T-helper 2 cell (primary cell): ENCODE measurements at places on chromosomes 7 and 10.

DNA sequence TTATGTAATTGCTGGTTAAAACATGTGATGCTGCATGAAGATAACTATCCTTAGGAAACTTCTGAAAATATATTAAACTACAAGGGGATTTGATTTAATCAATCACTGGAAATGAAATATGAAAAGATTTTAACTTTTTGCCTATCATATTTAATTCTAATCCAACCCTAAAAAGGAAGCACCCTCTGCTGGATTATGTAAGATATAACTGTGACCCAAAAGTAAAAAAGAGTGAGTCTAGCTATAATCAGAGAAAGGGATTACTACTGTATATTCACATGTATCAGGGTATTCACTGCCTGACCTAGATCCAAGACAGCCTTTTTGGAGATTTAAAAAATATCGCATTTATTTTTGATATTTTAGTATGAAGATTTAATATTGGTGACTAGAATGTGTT is 295.5 kb downstream of the MDFIC start:
- no peak for DNase-seq

GRCh38 chr10:79442171-79443040 is 3.0 kb downstream of the ZCCHC24 start:
- no peak for DNase-seq

GRCh38 chr10:46220872-46221538 is 65.8 kb upstream of the ANTXRL start:
- no peak for DNase-seq

DNA sequence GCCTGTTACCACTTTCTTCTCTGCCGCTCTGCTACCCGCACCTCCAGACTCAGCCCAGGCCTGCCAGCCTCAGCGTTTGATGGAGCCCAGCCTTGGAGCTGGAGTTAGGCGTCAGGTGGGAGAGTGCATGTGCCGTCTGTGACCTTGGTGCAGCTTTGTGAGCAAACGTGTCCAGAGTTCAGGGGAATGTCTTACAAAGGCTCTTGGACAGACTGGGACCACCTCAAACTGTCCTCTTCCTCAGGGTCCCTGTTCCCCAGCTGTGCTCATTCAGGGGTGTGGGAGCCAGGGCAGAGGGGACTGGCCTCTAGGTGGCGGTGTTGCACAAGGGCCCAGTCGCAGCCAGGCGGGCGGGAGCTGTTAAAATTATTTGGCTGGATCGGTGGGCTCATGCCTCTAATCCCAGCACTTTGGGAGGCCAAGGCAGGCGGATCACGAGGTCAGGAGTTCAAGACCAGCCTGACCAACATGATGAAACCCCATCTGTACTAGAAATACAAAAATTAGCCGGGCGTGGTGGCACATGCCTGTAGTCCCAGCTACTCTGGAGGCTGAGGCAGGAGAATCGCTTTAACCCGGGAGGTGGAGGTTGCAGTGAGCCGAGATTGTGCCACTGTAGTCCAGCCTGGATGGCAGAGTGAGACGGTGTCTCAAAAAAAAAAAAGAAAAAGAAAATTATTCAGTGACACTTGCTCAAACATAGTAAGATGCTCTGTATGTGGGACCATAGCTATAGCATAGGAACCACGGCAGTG is 89.2 kb downstream of the ADCY1 start:
- peak; percentile 10 for DNase-seq

GRCh38 chr7:106112972-106113421 is 885 bp upstream of the SYPL1 start:
- DNase-seq, result no peak

DNA sequence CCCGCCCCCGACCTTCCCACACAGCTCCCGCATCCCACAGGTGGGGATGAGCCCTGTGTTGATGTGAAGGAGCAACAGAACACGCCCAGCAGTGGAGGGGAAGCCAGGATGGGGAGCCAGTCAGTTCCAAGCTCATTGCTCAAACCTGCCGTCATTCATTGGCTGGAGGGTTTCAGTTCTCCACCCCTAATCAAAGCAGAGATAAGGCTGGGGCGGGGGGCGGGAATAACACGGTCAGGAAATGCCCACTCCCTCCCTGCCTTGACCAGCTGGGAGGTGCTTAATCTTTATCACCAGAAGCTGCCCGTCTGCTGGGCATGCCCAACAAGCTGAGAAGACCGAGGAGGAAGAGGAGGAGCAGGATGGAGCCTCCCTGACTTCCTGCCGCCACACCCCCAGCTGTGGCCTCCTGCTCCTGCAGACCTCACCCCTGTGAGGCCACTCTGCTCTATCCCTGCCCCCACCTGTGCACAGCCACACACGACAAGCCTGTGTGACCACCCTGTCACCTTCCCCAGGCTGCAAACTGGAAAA is 265.1 kb downstream of the ZEB1 start:
- no peak for DNase-seq

DNA sequence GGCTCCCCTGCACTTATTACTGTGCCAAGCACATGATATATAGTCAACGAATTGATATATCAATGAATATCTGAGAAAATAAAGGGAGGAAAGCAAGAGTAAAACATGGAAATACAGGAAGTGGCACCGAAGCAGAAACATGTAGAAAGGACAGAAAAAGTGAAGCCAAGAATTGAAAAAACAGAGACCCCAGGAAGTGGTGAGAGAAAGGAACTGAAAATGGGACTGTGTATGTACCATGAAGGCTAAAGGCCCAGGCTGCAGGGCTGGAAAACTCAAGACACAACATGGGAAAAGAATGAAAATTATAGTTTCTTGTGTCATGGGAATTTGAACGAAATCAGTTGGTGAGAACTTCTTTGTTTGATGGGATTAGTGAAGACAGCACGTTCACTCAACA is 60.6 kb downstream of the MAP3K8 start:
- no peak for DNase-seq

- no peak for DNase-seq
Observed at GRCh38 chr7:156155988-156156733, 343.9 kb upstream of the SHH start.

GRCh38 chr7:31098642-31099360 is 46.7 kb downstream of the ADCYAP1R1 start:
- DNase-seq, result no peak

DNA sequence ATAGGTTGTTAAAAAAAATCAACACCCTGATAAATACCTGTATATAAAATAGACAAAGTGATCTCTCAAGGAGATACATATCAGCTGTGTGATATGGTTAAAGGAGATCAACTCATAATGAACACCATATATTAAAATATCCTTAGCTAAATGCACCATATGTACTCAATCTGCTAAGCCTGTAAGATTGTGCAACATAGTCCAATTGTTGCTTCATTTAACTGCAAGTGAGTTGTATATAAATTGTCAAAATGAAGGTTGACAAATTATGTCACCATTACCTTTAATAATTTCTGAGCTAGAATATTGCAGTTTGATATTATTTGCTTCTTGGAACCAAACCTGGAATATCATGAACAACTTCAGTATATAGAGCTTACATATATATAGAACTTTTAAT is 283.7 kb downstream of the MALRD1 start:
- DNase-seq, result no peak

DNA sequence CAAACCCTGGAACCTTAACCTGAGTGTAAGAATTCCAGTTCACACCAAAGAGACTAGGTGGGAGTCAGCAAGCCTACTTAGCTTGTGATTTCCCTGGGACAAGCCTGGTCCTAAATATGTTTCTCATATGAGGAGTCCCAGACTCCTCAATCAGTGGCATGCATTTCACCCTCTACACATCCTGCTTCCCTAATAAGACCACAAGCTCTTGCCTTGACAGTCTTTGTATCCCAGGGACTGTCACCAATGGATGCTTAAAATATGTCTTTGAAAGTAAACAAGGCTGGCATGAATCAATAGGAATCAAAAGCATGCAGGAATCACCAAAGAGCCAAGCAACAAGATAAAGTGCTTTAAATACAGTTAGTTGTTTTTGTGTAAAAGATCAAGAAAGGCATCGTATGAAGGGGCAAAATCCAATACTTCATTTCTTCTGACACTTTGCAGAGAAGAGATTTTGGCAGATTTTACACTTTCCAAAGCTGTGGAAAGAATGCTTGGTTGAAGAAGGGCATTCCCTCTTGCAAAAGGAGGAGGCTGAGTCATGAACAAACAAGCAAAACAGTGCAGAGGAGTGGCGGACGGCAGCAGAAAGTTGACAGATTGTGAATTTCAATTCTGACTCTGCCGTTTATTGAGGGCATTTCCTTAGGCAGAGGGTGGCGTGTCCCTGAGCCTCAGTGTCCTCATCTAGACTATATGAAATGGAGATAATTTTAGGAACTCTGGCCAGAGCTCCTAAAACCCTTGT is 8.5 kb upstream of the NFE2L3 start:
- DNase-seq, result no peak

- DNase-seq, result no peak
Observed at GRCh38 chr10:6600224-6600987, 20.3 kb upstream of the PRKCQ start.

DNA sequence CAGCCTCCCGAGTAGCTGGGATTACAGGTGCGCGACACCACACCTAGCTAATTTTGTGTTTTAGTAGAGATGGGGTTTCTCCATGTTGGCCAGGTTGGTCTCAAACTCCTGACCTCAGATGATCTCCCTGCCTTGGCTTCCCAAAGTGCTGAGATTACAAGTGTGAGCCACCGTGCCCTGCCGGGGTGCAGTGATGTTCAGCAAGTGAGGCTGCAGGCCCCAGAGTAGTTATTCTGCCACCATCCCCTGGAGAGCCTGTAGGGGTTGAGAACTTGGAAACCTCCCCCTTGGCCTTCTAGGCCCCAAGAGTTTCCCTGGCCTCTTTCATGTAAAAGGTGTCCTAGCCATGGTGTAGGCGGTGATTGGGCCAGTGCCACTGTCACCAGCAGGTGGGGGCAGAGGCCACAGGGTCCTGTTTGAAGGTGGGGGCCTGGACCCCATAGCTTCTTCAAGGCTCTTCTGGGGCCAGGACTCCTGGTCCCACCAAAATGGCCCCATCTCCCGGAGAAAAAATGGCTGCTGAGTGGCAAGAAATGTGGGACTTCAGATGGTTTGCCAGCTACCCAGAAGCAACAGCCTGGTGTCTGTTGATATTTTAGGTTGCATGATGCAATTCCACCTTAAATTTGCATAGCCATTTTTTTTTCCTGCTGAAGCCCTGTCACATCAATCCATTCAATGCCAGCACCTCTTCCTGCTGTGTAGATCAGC is 25.5 kb upstream of the INMT start:
- no peak for DNase-seq

DNA sequence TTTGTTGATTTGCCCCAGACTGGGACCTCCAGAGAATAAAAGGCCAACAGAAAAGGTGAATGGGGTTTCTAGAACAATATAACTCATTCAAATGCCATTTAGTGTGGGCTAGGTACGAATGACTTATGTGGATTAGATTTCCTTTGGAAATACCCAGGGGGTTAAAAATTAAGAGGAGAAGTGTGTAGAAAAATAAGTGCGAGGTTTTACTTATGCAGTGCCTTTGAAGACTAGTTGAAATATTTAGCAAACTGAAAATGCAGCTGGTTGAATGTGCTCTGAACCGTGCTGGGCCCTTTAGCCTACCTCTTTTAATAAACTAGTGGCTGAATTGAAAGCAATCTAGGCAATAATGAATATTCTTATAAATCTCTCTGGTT is 180.6 kb downstream of the LRMDA start:
- DNase-seq, result no peak

DNA sequence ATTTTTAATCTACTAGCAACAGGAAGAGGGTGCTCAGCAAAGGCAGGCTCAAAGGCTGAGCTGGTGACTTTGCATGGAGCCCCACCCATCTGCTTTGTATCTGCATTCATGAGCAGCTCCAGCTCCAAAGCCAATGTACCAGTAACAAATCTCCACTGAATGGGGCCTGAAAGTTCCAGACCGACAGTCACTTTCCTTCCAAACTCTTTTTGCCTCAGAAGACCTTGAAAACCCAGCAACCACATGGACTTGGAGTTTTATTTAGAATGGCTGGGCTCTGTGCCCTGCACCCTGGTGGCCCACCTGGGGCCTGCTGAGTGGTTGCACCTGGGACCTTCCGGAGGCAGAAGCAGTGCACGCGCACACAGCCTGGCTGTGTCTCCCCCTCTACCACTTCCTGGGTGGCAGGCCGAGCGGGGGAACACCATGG is 195.0 kb upstream of the PLXNA4 start:
- DNase-seq, result no peak

DNA sequence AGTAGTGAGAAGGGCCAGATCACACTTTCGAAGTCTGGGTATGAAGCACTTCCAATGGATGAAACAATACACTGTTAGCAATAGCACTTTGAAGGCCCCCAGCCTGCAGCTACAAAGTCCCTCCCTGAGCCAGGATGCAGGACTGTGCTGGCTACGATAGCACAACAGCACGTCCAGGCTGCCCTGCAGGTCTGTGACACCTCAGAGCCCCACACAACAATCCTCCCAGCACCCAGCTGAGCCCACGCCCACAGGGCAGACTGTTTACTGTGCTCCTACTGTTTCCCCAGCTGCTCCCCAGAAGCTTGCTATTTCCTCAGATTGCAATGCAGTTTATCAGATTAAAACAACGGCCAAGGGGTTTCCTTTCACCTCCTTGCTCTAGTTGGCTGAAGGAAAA is 71.4 kb downstream of the HTR5A start:
- DNase-seq, result no peak

GRCh38 chr10:116733566-116733965 is 8.8 kb downstream of the HSPA12A start:
- no peak for DNase-seq

DNA sequence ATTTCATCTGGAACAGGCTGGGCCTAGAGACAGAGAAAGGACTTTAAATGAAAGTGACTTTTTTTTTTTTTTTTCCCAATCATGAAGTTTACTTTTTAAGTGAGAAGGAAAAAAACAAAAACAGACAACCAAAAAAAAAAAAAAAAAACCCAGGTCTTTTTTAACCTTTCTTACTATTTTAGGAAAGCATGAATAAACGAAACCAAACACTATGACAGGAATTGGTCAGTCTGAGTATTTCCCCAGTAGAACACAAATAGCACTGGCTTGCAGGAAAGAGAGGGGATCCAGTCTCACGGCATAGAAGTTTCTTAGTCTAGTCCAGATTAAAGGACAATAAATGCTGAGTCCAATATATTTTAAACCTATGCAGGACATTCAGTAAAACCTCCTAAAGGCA is 180.5 kb upstream of the CCDC6 start:
- DNase-seq, result no peak

- no peak for DNase-seq
Observed at GRCh38 chr7:45028920-45029344, 28.9 kb downstream of the CCM2 start.
